NCI-H2081 treated with DMSO at 0.1 percent for 48 hours (cell line): ENCODE measurements at places on chromosomes 13 and 19.

DNA sequence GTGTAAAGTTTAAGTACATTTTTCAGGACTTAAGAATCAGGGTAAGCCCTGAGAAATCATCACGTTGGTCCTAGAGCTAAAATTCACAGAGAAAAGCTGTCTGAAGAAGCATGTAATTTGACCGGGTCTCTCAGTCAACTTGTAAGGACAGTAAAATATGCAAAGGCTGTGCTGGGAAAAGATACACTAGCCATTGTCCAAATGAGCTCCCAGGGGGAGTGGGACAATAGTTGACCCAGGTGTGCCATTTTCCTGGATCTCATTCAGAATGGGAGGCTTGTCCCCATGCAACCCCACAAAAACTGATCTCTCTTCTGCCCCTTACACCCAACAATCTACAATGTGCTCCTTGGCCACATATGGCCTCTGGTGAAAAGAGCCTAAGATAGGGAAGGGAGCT lies 437.9 kb downstream of the KLF12 start:
- no peak for DNase-seq

DNA sequence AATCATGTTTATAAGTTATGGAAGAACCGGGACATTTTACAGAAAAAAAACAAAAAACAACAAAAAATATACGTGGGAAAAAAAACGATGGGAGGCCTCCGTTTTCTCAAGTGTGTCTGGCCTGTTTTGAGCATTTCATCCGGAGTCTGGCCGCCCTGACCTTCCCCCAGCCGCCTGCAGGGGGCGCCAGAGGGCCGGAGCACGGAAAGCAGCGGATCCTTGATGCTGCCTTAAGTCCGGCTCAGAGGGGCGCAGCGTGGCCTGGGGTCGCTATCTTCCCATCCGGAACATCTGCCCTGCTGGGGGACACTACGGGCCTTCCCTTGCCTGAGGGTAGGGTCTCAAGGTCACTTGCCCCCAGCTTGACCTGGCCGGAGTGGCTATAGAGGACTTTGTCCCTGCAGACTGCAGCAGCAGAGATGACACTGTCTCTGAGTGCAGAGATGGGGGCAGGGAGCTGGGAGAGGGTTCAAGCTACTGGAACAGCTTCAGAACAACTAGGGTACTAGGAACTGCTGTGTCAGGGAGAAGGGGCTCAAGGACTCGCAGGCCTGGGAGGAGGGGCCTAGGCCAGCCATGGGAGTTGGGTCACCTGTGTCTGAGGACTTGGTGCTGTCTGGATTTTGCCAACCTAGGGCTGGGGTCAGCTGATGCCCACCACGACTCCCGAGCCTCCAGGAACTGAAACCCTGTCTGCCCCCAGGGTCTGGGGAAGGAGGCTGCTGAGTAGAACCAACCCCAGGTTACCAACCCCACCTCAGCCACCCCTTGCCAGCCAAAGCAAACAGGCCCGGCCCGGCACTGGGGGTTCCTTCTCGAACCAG lies 1.8 kb upstream of the APOE start:
- no peak for DNase-seq

DNA sequence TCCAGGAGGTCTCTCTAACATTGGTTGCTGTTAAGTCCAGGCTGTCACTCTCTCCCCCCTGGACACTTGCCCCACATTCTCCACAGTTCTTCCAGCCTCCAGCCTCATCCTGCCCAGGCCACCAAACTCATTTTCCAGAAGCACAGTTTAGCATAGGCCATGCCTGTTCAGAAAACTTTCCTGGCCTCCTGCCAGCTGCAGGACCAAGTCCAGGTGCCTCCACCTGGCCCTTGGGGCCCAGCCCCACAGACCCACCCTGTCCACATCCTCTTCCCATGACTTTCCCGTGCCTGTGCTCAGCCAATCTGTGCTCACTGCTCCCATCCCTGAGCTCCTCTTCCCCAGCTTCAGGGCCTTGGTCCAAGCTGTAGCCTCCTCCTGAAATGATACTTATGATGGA lies 905.0 kb downstream of the UQCRFS1 start:
- DNase-seq = no peak

GRCh38 chr19:43563816-43564457 lies 11.4 kb downstream of the XRCC1 start:
- DNase-seq = no peak

GRCh38 chr19:54493967-54494585 lies 8.6 kb upstream of the LAIR2 start:
- DNase-seq = no peak
